Stimulated activated CD4-positive, alpha-beta T cell treated with anti-CD3 and anti-CD28 coated beads, Interleukin-4, amount 100 ng/mL, for 1 hour (primary cell): ENCODE measurements at places on chromosomes 11 and 22.

DNA sequence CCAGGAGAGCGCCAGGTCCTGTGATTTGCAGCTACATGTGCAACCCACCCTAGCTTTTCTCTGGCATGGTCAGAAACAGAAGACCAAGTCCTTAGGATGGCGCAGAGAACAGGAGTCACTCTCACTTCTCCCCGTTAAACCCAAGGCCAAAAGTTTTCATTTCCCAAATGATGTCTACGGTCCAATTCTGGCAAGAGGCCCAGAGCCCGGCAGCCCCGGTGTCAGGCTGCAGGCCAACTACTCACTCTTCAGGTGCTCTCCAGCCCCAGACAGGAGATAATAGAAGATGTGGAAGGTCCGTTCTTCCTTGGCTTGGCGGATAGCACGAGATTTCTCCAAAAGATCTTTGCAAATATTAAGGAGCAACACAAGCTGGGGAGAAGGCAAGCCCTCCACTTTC lies 67.2 kb downstream of the MYH9 start:
- no peak for DNase-seq

- DNase-seq: no peak
Observed at GRCh38 chr22:40468616-40469015, 98.2 kb downstream of the SGSM3 start.

DNA sequence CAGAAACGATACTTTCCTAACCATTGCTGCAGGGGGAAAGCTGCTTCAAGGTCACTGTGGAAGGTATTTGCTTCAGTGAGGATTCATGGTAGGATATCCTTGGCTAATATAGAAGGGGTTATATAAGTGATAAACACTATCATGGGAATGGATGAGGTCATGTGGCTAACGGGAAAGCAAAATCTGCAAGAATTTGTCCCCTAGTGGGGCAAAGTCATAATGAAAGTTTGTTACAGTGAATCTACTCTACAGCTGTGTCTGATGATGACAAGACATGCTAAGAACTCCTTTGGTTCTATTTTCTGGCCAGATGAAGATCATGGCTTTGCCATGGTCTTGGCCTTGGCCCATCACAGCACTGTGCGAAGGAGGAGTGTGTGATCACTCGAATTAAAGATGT lies 13.8 kb downstream of the MMP20 start:
- DNase-seq: no peak

- no peak for DNase-seq
Observed at GRCh38 chr11:1705126-1706052, 8.4 kb downstream of the KRTAP5-6 start.

- no peak for DNase-seq
Observed at GRCh38 chr11:84022201-84022600, 736.0 kb upstream of the CCDC90B start.

DNA sequence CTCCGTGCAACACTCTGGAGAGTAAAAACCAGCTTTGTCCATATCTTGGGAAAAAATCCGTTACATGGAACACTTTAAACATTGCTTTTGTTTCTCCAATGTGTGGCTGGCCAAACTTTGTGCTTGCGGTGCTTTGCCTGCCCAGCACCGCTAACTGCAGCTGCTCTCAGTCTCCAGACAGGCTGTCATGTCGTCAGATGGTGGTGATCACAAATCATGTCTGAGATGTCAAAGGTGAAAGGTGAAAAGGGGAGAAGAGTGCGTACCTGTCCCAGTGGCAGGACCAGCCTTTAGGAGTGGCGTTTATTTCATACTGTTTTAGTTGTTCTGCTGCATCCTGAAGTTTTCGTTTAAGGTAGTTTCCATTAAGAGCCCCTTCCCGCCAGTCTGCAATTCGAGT lies 17.1 kb upstream of the AGBL2 start:
- DNase-seq: no peak

- no peak for DNase-seq
Observed at GRCh38 chr22:30889996-30890480, 78.5 kb downstream of the MORC2 start.

DNA sequence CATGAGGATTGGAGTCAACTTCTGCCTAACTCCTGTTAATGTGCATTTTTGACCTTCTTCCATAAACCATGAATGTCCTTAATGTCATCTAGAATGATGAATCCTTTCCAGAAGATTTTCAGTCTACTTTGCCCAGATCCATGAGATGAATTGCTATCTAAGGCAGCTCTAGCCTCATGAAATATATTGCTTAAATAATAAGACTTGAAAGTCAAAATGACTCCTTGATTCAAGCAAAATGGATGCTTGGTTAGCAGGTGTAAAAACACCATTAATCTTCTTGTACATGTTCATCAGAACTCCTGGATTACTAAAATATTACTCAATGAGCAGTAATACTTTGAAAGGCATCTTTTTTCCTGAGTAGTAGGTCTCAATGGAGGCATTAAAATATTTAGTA lies 238.5 kb upstream of the ZC3H12C start:
- no peak for DNase-seq

- DNase-seq: no peak
Observed at GRCh38 chr11:123184531-123184930, 10.5 kb downstream of the CLMP start.

GRCh38 chr22:23072077-23072910 lies 2.0 kb downstream of the GNAZ start:
- DNase-seq: no peak

GRCh38 chr11:19724765-19725164 lies 12.1 kb downstream of the NAV2 start:
- no peak for DNase-seq

GRCh38 chr22:20406686-20407408 lies 12.9 kb downstream of the ZNF74 start:
- no peak for DNase-seq

- DNase-seq: no peak
Observed at GRCh38 chr11:59011655-59012397, 72.5 kb downstream of the GLYATL1 start.

GRCh38 chr11:33039274-33040032 lies at the start of gene TCP11L1:
Gene TCP11L1, plus strand, starts transcription at chr11:33039572. Its CDS starts 4,202 bp downstream, at chr11:33043774.
- peak; percentile 81 for DNase-seq

DNA sequence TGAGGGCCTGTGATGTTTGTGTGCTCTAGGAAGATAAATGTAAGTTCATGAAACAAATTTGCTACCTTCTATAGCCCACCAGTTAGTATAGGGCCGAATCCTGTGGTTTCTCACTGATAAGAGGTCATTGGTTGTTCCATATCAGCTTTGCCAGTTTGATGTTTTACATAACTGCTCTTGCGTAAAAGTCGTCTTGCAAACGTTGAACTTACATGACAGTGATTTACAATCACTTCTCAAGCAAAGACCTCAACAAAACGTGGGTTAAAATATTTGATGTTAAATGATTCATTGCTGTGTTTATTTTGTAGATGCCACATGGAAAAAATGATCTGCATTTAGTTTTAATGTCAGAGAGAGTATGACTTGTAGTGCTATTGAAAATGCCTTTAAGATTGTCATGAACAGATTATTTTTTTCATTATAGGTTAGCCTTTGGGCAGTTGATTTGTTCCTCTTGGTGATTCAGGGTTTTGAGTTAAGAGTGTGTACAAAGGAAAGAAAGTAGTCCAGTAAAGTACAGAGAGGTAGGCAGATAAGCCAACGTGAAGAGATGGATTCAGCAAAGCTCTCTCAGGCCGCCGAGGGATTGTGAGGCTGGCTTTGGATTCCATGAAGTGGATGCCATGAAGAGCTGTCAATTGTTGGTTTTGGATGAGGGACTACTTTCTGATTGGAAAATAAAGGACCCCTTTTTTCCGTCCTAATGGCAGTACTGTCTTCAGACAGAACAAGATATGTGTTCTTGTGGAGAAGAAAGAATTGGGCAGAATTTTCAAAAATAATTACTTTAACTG lies 2.6 kb downstream of the EWSR1 start:
- no peak for DNase-seq

DNA sequence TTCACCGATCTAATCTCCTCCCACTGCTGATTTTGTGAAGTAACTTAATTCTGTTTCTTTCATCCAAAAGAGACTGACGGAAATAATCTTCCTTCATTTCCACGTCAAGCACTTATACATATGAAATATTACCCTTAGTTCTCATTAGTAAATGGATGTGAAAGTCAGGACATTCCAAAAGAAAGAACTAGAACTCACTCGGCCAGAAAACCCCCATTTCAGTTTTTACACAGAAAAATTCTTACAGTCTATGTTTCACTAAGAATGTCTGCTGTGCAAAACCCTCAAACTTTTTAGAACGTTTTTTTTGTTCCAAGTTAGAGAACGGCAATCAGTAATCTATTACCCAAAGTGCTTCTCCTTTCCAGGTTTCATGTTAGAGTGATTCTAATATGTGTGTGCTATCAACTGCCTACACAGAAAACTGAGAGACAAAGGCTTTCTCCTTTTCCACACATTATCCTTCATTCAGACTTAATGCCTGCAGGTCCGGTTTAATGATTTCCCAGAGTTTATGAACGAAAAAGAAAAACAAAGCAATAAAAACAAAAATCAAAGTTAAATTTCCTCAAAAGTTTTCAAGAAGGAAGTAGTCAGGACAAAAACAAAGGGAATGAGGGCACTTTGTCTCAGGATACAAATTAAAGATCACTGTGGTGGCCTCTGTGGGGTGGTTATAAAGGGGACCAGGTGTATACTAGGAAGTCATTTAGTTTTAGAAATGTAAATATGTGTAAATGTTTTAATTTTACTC lies 11.3 kb upstream of the SESN3 start:
- DNase-seq: no peak

GRCh38 chr11:114262681-114263512 lies 33.3 kb upstream of the NNMT start:
- no peak for DNase-seq

DNA sequence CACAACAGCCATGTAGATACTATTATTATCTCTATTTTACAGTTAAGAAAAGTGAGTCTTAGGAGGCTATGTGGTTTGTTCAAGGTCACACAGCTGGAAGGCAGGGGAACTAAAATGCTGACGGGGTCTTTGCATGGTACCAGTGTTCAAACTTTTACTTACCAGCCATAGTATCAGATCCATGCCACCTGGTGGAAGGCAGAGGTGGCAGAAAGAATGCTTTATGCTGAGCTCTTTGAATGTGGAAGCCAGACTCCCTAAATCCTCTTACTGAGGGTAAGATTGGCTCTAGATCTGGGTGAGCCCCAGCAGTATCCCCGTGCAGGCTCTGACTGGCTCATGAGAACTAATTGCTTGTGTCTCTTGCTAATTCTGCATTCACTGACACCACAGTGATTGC lies 54.3 kb upstream of the NAV2 start:
- DNase-seq: no peak

- DNase-seq: no peak
Observed at GRCh38 chr22:25753252-25753651, 11.3 kb downstream of the MYO18B start.

- no peak for DNase-seq
Observed at GRCh38 chr11:95827696-95828095, 37.4 kb downstream of the CEP57 start.

DNA sequence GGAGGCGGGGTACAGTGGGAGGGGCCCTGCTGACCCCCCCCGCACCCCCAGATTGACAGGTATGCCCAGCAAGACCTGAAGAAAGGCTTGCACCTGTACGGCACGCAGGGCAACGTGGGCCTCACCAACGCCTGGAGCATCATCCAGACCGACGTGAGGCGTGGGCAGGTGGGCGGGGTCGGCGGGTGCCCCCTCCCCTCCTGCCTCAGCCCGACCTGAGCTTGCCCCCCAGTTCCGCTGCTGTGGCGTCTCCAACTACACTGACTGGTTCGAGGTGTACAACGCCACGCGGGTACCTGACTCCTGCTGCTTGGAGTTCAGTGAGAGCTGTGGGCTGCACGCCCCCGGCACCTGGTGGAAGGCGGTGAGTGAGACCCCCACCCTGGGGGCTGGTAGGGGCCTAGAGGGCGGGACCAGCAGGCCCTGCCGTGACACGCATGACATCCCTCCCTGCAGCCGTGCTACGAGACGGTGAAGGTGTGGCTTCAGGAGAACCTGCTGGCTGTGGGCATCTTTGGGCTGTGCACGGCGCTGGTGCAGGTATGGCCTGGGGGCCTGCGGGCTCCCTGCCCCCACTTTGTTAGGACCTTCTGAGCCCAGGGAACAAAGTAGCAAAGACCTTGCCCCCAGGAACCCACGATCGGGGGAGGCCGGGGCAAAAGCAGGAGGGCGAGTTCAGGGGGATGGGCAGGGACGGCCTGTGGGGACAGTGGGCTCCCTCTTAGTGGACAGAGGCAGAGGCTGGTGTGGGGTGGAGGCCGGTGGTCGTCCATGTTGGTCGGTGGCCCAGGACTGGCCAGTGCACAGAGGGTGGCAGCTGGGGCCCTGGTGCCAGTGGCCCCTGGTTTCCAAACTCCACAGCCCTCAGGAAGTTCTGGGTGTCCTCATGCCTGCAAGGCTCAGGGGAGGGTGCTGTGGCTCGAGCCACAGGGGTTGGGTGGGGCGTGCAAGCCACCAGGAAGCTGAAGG lies 23.1 kb downstream of the TSPAN4 start:
- no peak for DNase-seq

GRCh38 chr11:117287668-117288067 lies 3.5 kb upstream of the BACE1-AS start:
- no peak for DNase-seq

DNA sequence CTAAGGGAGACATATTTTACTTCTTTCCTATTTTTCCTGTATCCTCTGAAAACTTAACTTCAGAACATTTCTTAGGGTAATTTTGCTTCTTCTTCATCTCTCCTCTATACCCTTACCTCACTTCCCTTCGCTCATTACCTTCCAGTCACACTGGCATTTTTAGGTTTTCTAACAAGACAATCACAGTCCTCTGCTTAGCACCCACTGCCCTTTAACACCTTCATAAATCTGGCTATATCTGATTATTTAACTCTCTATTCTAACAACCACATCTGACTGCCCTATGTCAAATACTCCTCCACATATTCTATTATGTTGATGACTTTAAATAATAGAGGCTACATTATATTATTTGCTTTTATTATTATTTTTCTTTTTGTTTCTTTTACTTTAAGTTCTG lies 1058.0 kb upstream of the CNTN5 start:
- DNase-seq: no peak

DNA sequence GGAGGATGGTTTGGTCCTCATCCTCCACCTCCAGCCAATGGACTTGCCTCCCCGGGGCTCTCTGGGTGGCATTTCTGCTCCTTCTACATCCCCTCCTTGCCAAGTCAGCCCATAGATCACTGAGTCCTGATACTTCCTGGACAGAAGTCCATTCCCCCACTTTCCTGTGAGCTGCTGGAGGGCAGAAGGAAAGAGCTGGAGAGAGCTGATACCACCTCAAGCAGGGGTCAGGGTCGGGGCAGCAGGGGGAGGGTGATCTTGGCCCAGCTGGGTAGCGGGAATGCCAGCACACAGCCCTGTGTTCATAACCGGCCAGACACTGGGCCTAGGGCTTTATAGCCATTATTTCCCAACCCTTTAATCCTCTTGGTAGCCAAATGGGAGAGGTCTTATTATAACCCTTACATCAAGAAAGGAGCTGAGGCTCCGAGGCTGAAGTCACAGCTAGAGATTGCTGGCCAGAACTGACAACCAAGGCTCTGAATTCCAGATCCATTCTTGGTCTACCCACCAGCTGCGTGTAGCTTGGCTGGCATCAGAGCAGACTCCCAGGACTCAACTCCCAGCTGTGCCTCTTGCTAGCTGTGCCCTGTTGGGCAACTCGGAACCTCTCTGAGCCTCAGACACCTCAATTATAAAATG lies 39.9 kb downstream of the CD6 start:
- no peak for DNase-seq

GRCh38 chr11:68431984-68432645 lies 28.4 kb upstream of the PPP6R3 start:
- DNase-seq: no peak
